Activated CD4-positive, alpha-beta T cell treated with anti-CD3 and anti-CD28 coated beads for 1 hour (primary cell): ENCODE measurements at places on chromosomes 16 and 17.
A peak's percentile ranks its signal among the peaks of the same experiment; 100 is the strongest.

DNA sequence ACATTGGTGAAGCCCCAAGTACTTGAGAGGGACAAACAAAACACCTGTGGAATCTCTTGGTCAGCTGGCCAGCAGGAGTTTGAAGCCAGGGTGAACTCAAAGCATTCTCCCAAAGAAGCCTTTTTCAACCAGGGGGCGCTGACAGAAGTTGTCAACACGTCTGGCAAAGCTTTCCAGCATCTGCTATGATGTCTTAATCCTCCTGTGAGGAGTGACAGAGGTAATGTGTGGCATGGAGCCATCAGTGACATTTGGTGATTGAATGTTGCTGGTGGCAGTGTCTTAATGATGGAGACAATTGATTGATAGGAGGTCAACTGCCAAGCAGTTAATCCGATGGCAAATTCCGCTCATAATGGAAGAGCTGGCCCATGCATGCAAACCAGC is 257.6 kb upstream of the HSBP1 start:
- DNase-seq = no peak

- DNase-seq = no peak
Measured at GRCh38 chr16:23026784-23027362, 122.4 kb downstream of the USP31 start.

- DNase-seq = no peak
Measured at GRCh38 chr16:72845322-72846020, 202.5 kb downstream of the ZFHX3 start.

GRCh38 chr17:72379516-72379915 is 258.7 kb downstream of the SOX9 start:
- no peak for DNase-seq

- no peak for DNase-seq
Measured at GRCh38 chr16:55489119-55489955, 10.3 kb downstream of the MMP2 start.

- DNase-seq = peak; percentile 45
Measured at GRCh38 chr16:67542464-67542863, 13.8 kb downstream of the RIPOR1 start.

GRCh38 chr16:86609115-86609514 is 30.8 kb downstream of the FOXL1 start:
- DNase-seq = no peak

DNA sequence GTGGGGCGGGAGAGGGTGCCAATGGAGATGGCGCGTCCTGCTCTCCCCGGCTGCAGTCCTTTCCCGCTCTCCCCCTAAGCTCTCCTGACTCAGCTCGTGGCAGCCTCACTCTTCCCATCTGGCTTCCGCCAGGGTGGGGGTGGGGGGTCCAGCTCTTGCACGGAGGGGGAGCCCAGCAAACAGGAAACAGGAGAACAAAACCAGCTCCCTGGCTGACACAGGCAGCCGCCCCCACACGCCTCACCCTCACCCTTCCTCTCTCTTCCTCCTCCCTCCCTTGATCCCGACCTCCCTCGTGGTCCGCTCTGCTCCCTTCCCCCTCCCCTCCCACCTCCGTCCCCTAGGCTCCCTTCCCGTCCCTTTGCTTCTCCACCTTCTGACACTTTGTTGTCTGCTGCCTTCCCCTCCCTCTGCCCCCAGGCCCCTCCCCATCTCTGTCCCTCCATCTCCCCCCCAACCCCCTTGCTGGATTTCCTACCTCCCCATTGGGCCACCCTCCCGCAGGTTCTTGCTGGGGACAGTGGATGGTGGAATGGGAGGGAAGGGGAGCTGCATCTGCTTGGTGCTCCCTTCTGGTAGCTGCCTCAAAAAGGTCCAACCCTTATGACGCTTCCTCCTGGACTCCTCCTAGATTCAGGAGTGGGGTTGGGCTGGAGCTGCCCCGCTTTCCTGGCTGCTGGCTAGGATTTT is 23.7 kb downstream of the ARHGAP23 start:
- DNase-seq = no peak

- DNase-seq = no peak
Measured at GRCh38 chr16:27220527-27220926, 17.2 kb downstream of the KDM8 start.

- no peak for DNase-seq
Measured at GRCh38 chr17:60371818-60372510, 20.0 kb downstream of the USP32 start.

DNA sequence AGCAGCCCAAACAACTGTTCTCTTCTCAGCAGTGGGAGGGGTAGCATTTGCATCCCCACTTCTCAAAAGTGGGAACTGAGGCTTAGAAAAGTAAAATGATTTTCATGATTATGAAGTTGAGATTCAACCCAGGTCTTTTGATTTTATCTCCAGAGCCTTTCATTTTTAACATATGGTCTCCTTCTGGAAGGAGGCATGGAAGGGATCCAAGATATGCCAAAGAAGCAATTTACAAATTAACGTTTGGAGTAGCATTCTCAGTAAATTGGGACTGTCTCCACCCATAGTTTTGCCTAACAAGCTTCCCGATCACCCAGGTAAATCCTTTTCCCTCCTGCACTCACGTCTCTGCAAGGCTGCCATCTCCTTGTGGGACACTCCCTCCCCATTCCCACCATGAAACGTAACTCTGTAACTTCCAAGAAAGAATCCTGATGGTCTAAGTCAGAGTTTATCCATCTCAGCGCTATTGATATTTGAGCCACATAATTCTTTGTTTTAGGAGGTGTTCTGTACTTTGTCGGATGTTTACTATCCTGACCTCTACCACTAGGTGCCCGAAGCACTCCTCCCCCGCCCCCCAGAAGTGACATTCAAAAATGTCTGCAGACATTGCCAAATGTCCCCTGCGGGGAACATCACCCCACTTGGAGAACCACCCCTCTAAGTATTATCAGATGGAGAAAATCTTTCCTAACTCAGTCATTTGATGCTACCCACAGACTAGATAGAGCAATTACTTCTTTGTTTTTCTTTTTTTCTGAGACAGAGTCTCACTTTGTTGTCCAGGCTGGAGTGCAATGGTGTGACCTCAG is 32.9 kb upstream of the NFAT5 start:
- no peak for DNase-seq

- DNase-seq = no peak
Measured at GRCh38 chr16:89344846-89345611, 127.5 kb downstream of the ZNF778 start.

DNA sequence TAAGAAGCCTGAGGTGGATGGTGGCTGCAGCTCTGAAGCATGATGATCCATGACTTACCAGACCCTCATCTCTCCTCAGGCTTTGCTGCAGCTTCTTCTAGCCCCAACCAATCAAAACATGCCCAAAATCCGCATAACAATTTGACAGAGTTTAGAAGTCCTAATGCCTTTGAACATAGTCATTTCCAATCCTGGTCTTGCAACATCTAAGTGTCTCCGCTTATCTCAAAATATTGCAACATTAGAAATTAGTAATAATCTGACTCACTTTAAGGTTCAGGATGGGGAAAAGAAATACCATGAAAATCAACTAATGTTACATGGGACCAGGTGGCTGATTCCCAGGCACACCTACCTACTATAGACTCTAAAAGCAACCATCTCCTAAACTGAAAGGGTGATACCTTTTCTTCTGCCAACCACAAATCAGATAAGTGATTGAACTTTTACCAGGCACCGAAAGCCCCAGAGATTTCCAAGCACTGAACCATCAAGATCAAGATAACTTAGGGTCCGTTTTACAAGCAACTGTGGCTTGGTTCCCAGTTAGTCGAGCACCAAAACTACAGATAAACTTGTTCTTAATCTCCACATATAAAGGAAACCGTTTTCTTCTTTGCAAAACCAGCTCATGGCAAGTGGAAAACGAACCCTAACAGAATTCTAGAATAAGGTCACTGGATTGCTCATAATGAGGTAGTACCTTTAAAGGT is 14.0 kb downstream of the ERN1 start:
- no peak for DNase-seq

DNA sequence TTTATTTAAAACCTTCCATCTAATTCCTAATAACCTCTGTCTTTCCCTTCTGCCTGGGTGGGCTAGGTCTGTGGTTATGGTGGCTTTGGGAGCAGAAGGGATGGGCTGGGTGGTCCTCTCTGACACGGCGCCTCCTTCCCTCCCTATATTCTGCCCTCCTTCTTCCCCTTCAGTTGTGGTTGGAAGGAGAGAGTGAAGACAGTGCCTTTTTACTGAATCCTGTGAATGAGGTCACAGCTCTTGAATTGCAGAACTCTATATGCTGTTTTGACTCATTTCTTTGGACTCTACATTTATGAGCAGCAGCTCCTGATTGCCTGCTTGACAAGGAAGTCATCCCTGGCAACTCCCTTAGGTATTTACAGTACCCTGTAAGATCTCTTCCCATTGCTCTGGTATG is 256.0 kb upstream of the ELAC2 start:
- no peak for DNase-seq

DNA sequence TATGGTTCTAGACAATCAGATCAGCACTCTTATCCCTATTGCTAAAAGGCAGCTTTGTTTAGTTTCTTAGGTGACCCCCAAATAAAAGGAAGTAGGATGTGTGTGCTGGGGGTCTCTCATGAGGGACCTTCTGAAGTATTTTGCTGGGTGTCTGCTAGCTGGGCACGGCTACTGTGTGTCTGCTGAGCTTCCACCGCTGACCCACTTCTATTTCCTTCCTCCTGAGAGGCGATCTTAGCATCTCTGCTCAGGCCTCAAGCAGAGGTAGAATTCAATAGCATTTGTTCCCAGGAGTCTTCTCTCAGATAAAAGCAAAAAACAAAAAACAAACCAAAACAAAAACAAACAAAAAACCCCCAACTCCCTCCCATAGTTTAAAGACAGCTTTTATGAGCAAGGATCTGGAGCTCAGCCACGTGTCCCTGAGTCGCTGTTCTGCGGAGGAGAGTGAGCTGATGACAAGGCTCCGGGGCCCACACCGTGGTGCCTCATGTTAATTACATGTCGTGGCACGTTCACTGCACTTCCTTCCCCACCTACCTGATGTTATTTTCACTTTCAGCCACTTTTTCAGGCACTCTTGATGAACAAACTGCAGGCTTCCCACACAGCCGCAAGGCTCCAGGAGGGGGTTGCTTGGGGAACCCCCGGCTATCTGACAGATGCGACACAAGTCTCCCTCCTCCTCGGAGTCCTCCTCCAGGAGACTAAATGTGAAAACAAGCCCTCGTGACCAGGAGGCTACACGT is 83.5 kb downstream of the MARCHF10 start:
- DNase-seq = peak; percentile 44

GRCh38 chr17:74041869-74042640 is 161.4 kb upstream of the RPL38 start:
- no peak for DNase-seq

DNA sequence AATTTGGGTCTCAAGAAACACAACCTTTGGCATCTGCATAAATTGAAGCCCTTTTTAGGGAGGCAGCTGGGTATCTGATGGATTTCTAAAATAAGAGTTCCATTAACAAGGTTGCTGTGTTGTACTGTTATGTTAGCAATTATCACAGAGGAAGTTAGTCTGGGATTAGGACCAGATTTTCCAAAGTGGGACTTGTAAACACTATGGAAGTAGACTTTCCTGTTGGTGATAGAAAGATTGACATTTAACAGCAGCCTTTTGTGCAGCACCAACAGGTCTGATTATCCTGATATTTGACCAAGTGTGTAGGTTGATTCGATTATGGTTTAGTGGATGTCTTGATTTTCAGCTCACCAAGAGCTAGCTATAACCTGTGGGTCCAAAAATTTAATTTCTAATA is 46.4 kb downstream of the TMEM100 start:
- DNase-seq = no peak

GRCh38 chr17:41278176-41278955 is 2.9 kb downstream of the KRTAP9-7 start:
- DNase-seq = no peak

- DNase-seq = no peak
Measured at GRCh38 chr17:27323538-27324215, 29.8 kb downstream of the WSB1 start.

- no peak for DNase-seq
Measured at GRCh38 chr17:4594406-4594805, 10.1 kb downstream of the SMTNL2 start.
